ENCODE measurements at places on chromosomes 6 and 20. TPM values are rescaled to one million over a fixed set of nuclear protein-coding genes. Genes with fewer than 3 reads are reported as not detected.
A peak's percentile ranks its signal among the peaks of the same experiment; 100 is the strongest.

EMILIN3 gene
- not detected for polyA plus RNA-seq

PNPLA1 gene
- 0.46 TPM for polyA plus RNA-seq

- H3K27me3 ChIP-seq: no peaks in the 10 kb centered on the region
- DNase-seq: no peak
- no peak overlapping the region for H3K27ac ChIP-seq
- peaks cover 3% of the 10 kb centered on the region for H3K4me1 ChIP-seq
Observed at GRCh38 chr6:151186306-151186705, 53.5 kb upstream of the AKAP12 start.

HSPA1L gene
- polyA plus RNA-seq: 1.2 TPM

DNA sequence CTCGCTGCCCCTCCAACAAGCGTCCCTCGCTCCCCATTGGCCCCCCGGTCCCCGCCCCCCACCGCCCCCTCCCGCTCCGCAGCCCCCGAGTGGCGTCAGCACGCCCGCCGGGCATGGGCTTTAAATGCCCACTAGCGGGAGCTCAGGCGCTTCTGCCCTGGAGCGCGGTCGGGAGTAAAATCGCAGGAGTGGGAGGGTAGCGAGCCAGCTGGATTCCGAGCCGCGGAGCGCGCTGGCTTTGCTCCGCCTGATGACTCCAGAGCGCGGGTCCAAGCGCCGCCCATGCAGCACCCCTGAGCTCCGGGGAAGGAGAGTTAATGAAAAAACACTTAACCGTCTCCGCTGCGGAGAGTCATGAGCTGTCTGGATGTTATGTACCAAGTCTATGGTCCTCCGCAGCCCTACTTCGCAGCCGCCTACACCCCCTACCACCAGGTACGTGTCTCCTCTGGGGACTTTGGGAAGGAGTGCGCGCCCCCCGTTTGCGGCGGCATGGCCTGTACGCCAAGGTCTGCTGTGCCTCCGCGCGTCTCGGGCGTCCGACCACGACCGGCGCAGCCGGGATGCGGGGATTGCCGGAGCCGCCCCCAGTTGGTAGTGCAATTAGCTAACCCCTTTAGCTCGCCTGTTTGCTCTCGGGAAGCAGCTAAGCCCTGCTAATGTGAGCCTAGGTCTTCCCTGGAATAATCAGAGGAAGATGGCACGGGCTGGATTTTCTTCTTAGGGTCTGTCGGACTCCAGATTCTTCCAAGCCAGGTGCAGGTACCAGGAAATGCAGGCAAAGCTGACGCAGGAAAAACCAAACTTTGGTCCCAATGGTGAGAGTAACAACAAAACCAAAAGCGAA lies at the start of gene VGLL2:
Gene VGLL2, plus strand, starts transcription at position 149 of the 847 bp plus-strand sequence. Its CDS starts 206 bp downstream, at position 355.
- peaks cover 49% of the 10 kb centered on the region for H3K27me3 ChIP-seq
- peak; percentile 65 for DNase-seq
- H3K4me1 ChIP-seq: peaks cover 28% of the 10 kb centered on the region

LPIN3 gene
- 6.7 TPM for polyA plus RNA-seq

DNA sequence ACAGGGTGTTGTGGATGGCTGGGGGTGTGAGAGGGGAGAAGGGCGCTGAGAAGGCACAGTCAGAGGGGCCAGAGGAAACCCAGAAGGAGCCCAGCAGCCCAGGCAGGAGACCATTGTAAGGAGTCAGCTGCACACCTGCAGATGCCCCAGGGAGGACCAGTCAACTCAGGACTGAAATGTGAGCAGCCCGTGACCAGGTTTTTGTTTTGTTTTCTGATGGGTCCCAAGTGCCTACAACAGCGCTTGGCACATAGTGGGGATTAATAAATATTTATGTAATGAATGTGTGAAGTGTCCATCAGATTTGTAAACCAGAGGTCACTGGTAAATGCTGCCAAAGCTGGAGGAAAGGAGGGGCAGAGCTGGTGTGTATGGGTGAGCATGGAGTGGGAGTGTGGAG lies 30.2 kb downstream of the TRAM2 start:
- H3K4me3 ChIP-seq: no peak overlapping the region
- no peak for DNase-seq
- peaks cover 75% of the 10 kb centered on the region for H3K4me1 ChIP-seq
- no peaks in the 10 kb centered on the region for H3K27me3 ChIP-seq

- no peaks in the 10 kb centered on the region for H3K36me3 ChIP-seq
- no peaks in the 10 kb centered on the region for H3K4me1 ChIP-seq
- H3K27ac ChIP-seq: no peak overlapping the region
- no peaks in the 10 kb centered on the region for H3K27me3 ChIP-seq
- DNase-seq: no peak
Observed at GRCh38 chr20:44268802-44269201, 21.7 kb downstream of the GDAP1L1 start.

- H3K36me3 ChIP-seq: peaks cover 5% of the 10 kb centered on the region
- no peak overlapping the region for H3K27ac ChIP-seq
- no peak for DNase-seq
- no peak overlapping the region for H3K4me3 ChIP-seq
- no peaks in the 10 kb centered on the region for H3K27me3 ChIP-seq
Observed at GRCh38 chr6:17665132-17665531, 41.6 kb downstream of the NUP153 start.

DNA sequence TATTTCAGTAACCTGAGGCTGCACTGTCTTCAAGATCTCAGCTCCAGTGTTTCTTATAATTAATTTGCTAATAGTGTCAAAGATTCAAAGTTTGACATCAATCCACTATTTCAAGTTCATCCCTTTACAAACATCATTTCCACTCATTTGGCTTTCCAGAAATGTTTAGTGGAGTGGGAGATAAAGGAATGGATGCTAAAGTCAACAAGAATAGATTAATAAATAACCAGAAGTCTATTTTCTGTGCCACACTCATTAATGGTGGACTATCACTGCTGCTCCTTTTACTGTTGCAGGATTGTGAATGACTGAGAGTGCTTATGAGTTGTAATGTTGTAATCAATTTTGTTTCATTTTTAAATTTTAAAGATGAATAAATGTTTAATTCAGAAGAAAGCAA lies 28.4 kb upstream of the EPM2A start:
- H3K4me3 ChIP-seq: no peak overlapping the region
- no peak for DNase-seq
- H3K27me3 ChIP-seq: no peaks in the 10 kb centered on the region
- H3K27ac ChIP-seq: no peak overlapping the region
- no peaks in the 10 kb centered on the region for H3K4me1 ChIP-seq
- no peaks in the 10 kb centered on the region for H3K36me3 ChIP-seq

DNA sequence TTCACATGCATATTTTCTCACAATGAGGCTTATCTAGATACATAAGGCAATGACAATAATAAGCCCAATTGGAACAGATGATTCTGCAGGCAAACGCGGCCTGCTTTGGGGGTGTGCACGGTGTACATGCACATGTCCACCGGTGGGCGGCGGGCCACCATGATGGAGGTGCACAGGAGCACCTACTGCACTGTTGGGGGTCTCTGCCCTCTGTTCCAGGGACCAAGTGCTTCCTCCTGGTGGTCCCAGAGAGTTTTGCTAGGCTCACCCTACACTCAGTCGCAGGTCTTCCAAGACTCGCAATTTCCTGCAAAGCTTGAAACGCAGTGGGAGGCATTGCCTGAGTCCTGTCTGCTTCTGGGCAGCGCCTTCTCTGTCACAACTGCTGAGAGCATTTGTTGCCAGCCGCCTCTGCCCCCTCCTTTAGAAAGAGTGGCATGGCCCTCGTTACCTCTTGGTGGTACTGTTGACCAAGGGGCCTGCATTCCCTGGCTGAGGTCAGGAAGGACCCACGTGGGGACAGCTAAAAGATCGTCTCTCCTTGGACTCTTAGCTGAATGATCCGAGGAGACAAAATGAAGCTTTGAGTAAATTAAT lies 135.3 kb downstream of the ERMARD start:
- H3K4me1 ChIP-seq: no peaks in the 10 kb centered on the region
- no peaks in the 10 kb centered on the region for H3K36me3 ChIP-seq
- H3K27ac ChIP-seq: no peak overlapping the region
- no peaks in the 10 kb centered on the region for H3K27me3 ChIP-seq
- no peak for DNase-seq
